Suppressor macrophage treated with lipopolysaccharide for 4 hours (primary cell): ENCODE measurements at places on chromosomes 2 and 18.

DNA sequence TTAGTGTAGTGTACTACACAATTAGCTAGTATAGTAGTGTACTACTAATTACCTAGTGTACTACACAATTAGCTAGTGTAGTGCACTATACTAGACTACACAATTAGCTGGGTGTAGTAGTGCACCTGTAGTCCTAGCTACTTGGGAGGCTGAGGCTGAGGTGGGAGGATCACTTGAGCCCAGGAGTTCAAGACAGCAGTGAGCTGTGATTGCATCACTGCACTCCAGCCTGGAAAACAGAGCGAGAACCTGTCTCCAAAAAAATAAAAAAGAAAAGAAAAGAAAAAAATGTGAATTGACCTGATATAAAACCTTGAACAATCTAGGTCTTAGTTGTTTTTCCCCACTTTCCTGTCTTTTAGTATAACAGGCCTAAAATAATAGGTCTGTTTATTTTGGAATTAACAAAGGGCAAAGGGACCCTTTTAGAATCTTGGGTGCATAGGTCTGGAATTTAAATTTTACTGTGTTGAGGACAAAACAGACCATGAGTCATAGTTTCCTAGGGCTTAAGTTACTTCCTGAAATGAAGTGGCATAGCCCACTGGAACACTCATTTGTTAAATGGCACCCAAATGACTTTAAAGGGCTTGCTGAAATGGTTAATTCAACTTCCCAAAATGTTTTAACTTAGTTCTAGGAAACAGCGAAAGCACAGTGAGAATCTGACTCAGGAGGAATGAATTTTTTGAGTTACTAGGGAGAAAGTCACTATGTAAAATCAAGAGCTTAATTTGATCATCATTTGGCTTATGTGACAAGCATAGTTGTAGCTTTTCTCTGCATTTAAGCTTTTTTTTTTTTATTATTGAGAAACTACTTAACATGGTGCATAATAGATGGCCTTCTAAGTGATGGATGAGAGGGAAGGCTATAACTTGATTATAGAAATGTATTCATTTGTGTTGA is 50.7 kb upstream of the ARL5A start:
- peak; percentile 88 for DNase-seq

DNA sequence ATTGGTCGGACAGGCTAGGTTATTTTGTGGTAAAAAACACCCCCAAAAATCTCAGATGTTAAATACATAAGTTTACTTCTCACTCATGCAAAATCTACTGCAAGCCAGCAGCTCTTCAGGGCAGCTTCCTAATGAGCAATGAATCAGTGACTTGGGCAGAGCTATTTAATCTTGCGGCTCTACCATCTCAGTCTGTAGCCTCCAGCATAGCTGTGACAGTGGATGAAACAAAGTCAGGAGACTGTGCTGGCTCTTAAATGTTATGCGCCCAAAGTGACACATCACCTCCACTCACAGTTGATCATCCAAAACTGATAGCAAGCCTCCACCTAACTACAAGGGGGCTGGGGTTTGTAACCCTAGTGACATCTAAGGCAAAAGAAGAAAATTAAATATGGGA is 571.9 kb downstream of the METTL4 start:
- no peak for DNase-seq

- DNase-seq: peak; percentile 58
Observed at GRCh38 chr2:145596416-145596815, 1076.5 kb upstream of the ZEB2 start.

DNA sequence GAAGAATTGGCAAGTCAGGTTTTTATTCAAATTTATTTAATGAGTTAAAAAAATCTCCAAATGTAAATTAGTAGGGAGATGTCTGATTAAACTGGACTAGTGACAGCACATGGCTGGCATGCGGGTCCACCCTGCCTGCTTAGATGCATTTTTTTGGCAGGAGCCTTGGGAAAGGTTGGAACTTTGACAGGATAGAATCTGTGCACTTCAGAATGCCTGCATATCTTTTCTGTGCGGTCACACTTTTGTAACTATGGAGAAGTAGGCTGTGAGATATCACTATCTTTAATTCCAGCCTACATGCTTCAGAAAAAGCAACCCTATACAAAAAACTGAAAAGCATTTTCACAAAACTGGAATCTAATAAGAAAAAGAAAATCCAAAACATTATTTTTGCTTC is 317.8 kb downstream of the MBD2 start:
- DNase-seq: no peak

DNA sequence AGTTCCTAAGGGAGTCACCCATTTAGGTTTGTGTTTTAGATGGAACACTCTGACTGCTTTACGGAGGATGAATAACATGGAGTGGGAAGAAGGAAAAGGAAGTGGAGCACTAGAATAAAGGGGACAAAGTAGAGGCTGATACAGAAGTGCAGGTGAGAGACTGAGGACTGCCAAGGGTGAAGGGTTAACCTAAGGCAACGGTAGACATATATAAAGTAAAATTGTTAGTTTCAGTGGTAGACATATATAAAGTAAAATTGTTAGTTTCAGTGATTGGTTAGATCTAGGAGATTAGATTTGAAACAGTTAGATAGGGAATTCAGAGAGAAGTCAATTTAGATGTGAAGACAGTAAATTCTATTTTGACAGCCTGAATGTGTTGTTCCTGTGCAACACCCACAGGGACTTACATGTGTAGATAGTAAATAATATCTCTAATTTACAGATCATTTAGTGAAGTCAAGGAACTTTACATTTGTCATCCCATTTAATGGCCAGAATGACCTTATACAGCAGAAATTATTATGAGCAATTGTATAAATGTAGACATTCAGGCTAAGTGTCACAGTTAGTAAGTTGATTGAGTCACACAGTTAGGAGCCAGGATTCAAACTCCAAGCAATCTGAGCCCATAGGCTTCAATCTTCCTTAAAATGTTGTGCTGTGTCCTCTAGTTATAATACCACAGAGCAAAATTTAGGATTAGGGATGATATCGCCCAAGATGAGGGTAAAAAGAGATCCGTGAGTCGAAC is 270.8 kb upstream of the UBE2E3 start:
- DNase-seq: no peak

GRCh38 chr2:74025971-74026612 is 41.4 kb downstream of the TET3 start:
- DNase-seq: peak; percentile 59

DNA sequence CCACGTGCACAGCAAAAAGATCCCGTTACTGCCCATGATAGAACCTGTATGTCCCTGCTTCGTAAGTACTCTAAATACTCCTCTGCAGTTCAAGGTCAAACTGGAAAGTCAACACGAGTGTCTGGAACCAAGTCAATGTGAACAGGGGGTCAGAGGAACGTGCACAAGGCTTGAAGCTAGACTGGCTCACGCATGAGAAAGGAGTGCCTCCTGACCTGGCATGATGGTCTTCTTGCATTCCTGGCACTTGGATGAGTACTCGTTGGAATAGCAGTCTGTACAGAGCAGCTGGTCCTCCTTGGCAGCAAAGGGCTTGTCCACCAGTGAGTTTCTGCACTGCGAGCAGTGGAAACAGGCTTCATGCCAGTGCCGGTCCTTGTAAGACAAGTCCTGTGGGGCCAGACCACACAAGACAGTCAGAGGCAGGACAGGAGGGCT is 25.5 kb downstream of the FHL2 start:
- DNase-seq: no peak
